Amniotic stem cell (primary cell): ENCODE measurements at places on chromosomes 12 and 14.

GRCh38 chr12:40525054-40525453, 167.2 kb upstream of the CNTN1 start:
- DNase-seq, result no peak

DNA sequence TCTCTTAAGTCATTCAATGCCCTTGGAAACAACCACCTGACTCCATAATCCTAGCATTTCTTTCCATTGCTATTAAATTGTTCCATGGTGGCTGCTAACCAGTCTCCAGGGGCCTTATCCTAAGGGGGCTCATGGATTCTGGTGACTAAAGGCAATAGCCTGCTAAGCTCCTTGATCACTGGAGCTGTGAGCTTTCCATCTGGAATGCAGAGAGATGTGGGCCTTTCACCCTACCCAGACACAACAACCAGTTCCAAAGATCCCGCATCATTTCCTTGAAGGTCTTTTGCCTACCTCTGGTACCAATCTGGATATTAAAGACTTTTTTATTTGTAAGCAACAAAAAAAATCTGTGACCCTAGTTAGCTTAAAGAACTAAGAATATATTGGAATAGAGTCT, 32.9 kb downstream of the NDUFA12 start:
- DNase-seq, result no peak

- DNase-seq, result no peak
Observed at GRCh38 chr14:70000601-70001000, 121.4 kb downstream of the SMOC1 start.

DNA sequence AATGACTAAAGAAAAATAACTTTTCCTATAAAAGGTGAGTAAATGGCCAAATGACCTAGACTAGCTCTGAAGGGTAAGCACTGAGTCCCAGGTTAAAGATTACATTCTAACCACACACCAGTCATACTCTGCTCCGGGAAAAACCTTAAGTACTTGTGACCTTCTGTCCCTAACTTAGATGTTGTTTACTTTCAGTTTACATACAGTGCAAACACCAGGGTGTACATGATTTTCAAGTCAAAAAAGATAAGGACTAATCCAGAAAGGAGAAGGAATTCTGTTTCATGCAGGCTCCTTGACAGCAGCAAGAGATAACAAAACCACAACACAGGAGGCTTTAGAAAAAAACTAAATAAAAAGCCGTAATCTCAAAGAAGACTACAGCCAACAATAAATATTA, 174.2 kb downstream of the PPM1H start:
- no peak for DNase-seq

GRCh38 chr14:105314287-105315200, at the start of gene PACS2:
TSS of gene PACS2 (plus strand) at chr14:105314748. CDS start at chr14:105314919, 171 bp downstream.
- no peak for DNase-seq

- DNase-seq, result no peak
Observed at GRCh38 chr14:101948666-101949216, 15.6 kb upstream of the DYNC1H1 start.

GRCh38 chr14:104734991-104735779, 11.2 kb downstream of the ADSS1 start:
- DNase-seq, result no peak

- DNase-seq, result no peak
Observed at GRCh38 chr12:121717041-121717699, 4.6 kb downstream of the TMEM120B start.

- DNase-seq, result no peak
Observed at GRCh38 chr12:106211973-106212372, 35.8 kb downstream of the CKAP4 start.

DNA sequence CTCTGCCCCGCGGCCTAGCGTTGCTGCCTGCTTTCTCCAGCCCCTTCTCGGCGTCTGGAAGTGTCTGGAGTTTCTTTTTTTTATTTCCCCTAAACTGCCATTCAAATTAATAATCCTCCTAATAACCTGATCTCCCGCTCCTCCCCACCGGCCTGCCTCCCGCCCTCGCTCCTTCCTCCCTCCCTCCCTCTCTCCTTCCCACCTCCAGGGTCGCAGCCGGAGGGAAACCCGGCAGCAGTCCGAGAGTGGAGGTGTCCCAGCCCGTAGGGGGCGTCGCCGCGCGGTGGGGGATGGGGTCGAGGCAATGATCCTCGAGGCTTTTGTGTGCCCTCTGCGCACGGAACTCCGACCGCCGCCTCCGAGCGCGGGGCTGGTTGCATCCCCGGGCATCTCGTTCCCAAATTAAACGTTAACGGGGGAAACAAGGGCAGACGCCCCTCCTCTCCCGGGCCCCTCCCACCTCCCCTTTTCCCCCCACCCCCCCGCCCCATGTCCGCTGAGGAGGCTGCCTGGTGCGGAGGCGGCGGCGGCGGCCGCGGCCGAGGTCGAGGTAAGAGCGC, 1.0 kb upstream of the SOCS2 start:
- no peak for DNase-seq

DNA sequence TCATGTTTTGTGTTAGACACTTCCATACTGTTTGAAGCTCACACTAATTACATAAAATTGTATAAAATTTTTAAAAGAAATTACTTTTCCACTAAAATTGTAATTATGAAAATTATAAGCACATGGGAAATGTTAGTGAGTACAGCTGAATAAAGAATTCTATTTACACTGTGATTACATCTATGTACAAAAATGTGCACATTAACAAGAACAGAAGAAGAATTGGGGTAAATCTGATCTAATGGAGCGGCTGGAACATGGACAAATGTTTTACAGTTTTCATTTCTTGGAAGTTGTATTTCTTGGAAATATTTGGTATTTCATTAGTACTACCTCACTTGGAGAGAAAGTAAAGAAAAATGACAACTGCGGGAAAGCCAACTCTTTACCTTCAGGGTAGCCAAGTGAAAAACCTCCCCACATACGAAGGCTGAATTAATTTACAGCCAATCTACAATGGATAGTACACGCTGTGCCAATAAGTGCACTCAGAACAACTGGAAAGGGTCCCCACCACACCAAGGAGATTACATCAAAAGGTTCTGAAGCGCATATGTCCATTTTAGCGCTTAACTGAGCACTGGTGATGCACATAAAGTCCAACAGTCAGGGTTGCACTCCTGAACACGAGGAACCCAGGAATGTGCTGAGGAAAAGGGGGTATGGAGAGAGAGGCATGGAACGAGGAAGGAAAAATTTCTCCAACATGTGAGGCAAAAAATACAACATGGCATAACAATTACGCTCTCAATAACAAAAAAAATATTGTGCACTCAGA, 17.5 kb downstream of the MED13L start:
- DNase-seq, result no peak

DNA sequence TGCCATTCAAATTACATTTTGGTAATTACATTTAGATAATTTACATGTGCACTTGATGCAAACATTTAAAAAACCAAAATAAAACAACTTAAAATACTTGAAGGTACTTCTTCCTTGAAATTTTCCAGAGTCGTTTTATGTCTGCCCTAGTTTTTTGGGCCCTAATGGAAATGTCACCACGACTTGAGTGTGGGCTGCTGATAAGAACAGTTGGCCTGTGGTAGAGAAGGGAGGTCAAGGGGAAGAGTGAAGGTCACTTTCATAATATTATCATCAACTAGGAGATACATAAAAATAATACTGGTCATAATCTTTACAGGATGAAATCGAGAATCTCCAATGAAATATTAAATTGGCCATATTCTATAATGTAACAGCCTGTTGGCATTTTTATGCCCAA, 23.1 kb downstream of the ZDHHC17 start:
- no peak for DNase-seq

- DNase-seq, result no peak
Observed at GRCh38 chr14:49984424-49984823, 91.5 kb downstream of the ARF6 start.

DNA sequence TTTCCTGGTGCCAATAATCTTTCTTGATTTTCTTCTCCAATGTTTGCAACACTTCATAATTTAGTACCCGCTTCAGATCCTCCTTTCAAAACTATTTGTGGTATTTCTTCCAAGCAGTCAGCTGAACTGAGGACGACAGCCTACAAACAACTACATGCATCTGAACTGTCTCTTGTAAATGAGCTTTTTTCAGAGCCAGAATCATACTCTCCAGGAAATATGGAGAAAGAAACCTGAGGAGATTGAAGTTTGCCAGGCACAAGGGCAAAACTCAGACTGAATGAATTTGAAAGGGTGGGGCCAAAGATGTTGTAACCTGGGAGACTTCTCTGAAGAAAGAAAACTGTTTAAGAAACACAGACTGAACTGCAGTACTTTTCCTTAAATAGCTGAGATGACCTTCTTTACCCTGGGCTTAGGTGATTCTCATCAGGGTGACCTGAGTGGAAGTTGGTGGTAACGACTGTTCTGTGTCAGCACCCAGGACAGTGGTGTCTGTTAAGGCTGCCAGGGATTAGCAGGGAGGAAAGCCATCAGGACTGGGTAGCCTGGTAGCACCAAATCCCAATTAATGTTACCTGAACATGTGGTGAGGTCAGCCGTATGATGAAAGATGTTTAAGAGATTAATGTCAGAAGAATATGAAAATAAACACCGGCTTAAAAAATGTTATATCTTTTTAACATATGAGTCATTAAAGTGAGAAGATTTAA, 95.0 kb downstream of the TGFB3 start:
- DNase-seq, result no peak
